ENCODE measurements at places on chromosomes 1 and 21. TPM values are rescaled to one million over a fixed set of nuclear protein-coding genes. Genes with fewer than 3 reads are reported as not detected.

DNA sequence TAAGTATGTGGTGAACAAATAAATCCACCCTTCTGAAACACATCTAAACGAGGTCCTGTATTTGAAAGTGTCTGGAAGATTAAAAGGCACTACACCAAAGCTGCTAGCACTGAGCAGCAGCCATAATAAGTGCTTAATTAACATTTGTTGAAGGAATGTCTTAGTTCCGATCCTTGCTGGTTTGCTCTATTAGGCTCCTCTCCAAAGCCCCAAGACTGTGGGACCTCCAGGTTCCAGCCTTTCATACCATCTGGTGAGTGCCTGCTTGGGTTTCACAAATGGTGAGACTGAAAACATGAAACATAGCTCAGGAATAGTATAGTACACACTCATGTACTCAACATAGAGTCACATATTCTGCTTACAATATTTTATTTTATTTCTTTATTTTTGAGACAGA, 640 bp upstream of the CYP2J2 start:
- no peak for DNase-seq

- no peak for DNase-seq
Observed at GRCh38 chr1:3068564-3069431, at the start of gene PRDM16. TSS of gene PRDM16 (plus strand) at chr1:3069203. CDS start at chr1:3069260, 57 bp downstream.

DNA sequence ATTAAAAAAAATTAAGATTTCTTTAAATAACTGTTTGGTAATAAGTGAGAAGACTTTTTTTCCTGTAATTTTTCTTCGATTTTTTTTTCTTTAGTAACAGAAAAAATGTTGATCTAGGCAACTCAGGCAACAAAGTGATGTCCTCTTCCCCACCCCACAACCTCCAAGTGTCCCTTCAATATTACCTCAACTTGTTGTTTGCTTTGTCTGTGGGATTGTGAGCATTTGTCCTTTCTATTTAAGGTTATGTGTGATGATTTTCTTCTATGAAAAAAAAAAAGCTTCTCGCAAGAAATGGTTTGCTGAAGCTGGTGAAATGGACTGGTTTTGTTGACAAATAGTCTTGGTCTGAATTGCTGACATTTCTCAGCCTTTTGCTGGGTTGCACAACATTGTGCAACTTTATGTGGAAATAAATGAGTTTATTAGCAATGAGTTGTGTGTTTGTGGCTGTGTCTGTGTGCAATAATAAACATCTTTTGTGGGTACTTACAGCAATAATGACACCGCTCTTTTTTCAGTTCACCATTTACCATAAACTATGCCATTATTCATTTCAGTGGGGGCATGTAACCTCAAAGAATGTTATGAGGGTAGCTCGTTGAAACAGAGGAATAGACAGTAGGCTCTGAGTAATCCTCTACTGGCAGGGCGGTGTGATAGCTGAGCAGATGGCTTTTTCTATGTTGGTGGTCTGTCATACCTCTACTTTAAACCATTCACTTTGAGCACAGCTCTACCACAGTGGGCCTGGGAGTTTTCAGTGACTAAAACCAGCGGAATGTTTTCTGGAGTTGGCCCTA, 218.4 kb downstream of the HLX start:
- no peak for DNase-seq

- DNase-seq, result no peak
Observed at GRCh38 chr1:177585302-177586220, 384.3 kb downstream of the SEC16B start.

DNA sequence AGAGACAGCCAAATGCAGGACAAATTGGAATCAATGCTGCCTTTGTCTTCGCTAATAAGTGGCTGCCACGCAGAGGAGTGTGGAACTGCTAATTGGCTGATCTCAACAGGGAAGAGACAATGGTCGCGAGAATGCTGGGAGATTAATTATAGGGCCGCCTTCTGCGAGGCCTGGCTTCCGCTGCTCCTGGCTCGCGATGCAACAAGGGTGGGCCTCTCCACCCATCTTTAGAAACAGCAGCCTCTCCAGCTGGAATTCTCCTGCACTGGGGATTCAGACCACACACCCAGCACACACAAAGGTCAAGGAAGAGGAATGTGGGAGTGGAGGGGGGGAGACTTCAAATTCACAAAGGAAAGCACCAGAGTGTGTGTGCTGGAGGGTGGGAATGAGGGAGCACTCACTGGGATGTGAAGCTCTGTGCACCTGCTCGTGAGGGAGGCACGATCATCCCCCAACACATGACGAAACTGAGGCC, 200.7 kb upstream of the GRIK3 start:
- DNase-seq, result no peak

- no peak for DNase-seq
Observed at GRCh38 chr21:38984982-38985567, 179.3 kb downstream of the ETS2 start.

Gene OR2L5
- 0.23 TPM for total RNA-seq

Gene ITLN1
- not detected for total RNA-seq

Data from naive thymus-derived CD8-positive, alpha-beta T cell (primary cell).